Activated CD8-positive, alpha-beta memory T cell treated with anti-CD3 and anti-CD28 coated beads for 48 hours (primary cell): ENCODE measurements at places on chromosomes 4 and X.

- no peak for DNase-seq
Measured at GRCh38 chrX:34275699-34276098, 143.6 kb upstream of the FAM47A start.

- no peak for DNase-seq
Measured at GRCh38 chr4:163755013-163755412, 260.5 kb downstream of the TMA16 start.

DNA sequence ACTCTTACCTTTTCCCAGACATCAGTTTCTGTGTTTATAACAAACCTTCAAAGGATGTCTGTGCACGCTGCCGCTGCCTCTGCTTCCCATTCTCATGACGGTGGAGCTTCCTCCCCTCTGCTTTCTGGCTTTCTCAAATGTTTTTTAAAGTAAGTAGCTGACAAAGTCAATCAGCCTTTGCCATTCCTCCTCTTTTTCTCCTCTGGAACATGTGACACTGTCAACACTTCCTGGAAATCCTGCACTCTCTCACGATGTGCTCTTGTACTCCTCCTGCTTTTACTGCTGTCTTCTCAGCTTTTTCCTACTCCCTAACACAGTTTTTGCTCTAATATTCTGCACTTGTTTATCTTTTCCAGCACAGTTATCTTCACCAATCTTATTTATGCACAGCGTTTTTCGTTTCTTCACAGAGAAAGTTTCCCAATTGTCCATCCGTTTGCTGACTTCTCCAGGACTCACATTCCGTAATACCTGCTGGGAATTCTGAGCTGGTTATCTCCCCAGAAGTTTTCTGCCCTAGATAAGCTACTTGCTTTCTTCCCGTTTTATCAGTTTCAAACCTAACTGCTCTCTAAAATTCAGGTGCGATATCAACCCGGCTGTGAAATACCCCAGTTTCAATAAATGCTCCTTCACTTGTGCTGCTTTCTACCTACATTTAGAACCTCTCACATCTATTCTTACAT, 465.6 kb upstream of the AGA start:
- DNase-seq = no peak

DNA sequence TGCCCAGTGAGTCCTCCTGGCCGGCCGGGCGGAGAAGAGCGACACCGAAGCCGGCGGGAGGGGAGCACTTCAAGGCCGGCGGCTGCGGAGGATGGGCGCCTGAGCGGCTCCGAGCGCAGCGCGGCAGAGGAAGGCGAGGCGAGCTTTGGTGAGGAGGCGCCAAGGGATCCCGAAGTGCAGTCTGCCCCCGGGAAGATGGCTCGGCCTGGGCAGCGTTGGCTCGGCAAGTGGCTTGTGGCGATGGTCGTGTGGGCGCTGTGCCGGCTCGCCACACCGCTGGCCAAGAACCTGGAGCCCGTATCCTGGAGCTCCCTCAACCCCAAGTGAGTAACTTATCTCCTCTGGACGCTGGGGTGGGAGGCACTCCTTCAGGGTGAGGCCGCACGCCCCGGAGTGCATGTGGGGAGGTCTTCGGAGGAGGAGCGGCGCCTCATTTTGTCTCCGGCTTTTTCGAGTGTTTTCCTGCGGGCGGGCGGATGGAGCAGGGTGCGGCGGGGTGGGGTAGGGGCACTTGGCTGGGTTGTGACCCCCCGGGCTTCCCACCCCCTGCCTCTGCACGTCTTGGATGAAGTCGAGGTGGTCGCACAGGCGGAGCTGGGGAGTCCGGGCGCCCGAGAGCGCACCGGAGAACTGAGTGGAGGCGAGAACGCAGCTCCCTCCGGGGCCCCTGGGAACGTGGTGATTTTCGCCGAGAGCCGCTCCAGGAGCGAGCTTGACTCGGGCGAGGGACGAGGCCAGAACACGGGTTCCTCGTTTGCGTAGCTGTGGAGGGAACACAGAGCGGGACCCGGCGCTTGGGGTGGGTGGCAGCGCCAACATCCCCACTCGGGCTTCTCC, 979 bp downstream of the EFNB1 start:
- no peak for DNase-seq

- no peak for DNase-seq
Measured at GRCh38 chr4:161906836-161907589, 256.8 kb downstream of the FSTL5 start.

DNA sequence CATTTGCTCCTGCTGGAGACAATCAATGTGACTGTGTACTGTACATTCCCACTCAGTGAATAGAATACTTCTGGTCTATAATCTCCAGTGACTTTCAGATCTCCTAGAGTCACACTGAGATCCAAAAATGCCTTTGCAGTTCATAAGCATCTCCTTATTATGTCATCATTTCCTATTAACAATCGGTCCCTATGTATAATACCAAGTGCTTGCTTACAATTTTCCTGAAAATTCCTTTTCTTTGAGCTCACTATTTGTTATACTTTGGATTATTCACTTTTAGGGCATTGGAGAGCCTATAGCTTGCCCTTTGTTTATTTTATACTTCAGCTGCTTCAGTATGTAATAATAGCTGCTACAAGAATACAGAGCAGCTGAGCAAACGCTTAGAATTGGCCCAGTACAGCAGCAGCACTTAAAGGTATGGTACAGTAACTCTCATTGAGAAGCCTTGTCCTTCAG, 313.0 kb downstream of the DCTD start:
- no peak for DNase-seq

DNA sequence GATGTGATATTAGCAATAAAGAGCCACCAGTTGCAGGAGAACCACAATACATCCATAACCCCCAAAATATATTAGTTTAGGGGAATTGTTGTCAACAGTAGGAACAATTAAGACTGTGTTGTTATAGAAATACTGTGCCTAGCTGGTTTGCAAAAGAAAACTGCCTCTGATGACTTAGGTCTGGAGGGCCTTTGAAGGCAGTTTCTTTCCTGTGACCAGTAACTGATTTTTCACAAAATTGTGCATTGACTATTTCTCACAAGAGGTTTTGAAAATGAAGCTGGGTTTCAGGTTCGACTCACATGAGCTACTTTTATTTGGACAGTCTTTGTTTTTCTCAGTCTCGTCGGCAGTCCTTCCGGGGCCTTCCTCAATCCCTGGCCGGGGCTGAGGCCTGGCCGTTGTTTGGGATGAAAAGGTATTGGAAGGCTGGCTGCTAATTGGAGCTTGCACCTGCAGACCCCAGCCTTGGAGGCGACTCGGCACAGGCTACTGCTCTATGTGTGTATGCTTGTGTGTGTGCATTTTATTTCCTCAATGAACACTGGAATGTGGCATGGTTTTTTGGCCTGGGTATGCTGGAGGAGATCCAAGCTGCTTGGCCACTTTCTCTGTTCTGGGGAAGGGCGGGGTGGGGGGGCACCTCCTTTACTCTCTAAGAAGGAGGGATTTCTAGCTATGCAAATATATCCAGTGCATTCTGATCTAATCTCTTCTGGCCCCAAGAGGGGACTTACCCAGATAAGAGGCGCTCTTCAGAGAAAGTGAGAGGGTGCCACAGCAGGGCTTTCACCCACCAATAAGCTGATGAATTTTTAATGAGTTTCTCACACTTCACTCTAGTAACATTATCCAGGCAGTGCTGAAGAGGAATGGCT, 49.5 kb upstream of the LNX1 start:
- DNase-seq = no peak

DNA sequence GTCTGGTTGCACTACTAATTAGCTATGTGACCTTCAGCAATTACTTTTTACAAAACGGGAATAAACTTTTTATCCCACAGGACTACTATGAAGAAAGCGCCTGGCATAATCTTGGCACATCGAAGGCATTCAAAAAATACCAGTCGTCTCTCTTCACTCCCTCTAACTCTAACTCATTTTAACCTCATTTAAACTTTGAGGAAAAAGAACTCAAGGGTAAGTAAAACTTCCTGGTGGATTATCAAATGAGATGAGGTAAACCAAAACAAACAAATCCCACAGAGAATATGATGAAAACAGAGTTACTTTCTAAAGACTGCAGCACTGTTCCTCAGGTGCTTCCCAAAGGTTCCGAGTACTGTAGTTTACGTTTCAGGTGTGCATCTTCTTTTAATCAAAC, 66.9 kb downstream of the SH3RF1 start:
- no peak for DNase-seq

GRCh38 chrX:12301288-12301687, 163.0 kb downstream of the FRMPD4 start:
- DNase-seq = no peak

DNA sequence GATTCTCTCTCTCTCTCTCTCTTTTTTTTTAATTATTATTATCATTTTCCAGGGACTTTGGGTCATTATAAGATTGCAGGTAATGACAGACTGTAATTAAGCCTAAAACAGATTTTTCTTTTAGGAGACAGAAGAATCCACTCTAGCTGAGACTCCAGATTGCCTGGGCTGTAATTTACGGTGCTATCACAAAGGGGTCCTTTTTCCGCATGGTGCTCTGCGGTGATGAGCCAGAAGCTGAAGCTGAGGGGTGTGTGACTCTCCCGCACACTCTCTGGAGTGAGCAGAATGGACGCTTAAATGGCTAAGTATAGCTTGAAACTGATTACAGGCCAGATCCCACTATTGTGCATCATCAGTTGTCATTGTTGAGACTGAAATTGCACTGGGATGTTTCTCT, 50.0 kb downstream of the LGI2 start:
- no peak for DNase-seq

DNA sequence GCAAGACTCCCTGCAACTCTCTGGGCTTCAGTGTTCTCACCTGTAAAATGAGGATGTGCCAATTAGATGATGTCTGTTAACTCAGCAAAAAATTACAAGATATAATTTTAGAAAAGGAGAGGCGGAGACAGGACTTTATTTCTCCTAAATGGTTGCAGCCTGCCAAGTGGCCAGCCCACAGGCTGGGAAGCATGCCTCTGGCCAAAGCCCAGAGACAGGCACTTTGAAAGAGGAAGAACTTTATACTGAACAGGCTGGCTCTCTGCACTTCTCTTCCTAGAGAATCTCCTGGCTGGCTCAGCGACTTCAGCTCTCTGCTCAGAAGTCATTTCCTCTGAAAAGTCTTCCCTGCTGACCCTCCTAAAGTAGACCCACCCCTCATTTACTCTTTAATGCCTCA, 3.7 kb downstream of the PRDM5 start:
- no peak for DNase-seq

GRCh38 chrX:124548571-124548970, 202.2 kb downstream of the SH2D1A start:
- DNase-seq = no peak

DNA sequence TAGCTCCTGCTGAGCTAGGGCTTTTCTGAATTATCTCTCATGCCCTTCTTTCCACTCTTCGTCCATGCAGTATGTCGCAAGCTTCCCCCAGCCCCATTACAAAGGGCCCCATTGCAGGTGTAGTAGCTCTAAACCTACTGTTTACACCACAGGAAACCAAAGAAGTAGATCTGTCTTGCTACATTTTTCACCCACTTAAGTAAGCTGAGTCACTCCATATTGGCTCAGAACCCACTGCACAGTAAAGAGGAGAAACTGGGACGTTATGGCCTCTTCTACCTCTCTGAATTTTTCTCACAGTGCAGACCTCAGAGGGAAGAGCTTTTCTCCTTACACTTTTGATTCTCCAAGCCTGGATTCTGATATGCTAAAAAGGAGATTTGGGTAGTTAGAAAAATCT, 200.2 kb downstream of the SMARCA1 start:
- no peak for DNase-seq
